ENCODE measurements at places on chromosomes 7 and 10.

DNA sequence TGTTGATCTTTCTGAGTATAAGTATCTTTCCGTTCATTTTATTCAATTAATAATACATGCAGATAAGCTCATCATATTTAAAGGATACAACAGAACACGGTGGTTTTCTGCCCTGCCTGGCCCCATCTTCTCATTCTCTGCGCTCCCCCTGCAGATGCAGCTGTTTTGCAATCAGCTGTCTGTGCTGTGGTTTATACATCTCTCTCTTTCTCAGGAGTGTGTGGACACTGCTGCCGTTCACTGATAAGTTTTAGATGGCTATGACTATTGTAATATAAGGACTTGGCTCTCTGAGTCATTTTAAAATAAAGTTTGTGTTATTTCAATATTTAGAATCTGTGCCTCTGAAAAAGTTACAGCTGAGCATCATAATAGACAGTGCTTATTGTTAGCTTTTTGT lies 54.5 kb downstream of the CUL1 start:
- no peak for DNase-seq

- DNase-seq, result no peak
Observed at GRCh38 chr10:113754125-113754524, 2.6 kb downstream of the PLEKHS1 start.

GRCh38 chr10:43006490-43006889 lies 70.4 kb upstream of the RET start:
- no peak for DNase-seq

GRCh38 chr10:17528306-17528862 lies 74.0 kb upstream of the ST8SIA6 start:
- DNase-seq, result no peak

GRCh38 chr10:29980084-29980483 lies 79.3 kb downstream of the JCAD start:
- DNase-seq, result no peak

DNA sequence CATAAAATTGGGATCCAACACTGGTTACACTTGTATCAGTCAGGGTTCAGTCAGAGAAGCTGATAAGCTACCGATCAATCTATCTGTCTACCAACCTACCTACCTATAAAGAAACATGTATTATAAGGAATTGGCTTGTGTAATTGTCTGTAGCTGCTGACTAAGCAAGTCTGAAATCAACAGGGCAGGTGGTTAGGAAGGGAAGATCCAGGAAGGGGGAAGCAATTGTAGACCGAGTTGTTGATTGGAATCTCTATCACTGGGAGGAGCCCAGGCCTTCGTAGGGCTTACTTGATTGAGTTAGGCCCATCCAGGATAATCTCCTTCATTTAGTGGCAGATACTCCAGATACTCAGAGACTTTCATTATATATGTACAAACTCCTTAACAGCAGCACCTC lies 271.5 kb upstream of the TEX47 start:
- no peak for DNase-seq

GRCh38 chr10:71266147-71266917 lies 52.7 kb upstream of the SLC29A3 start:
- DNase-seq, result no peak

- DNase-seq, result no peak
Observed at GRCh38 chr7:7765422-7765821, 47.0 kb upstream of the RPA3 start.
